ENCODE measurements at places on chromosomes 1 and 21.
A peak's percentile ranks its signal among the peaks of the same experiment; 100 is the strongest.

GRCh38 chr1:101207891-101208290, 28.9 kb upstream of the S1PR1 start:
- no peak for DNase-seq

DNA sequence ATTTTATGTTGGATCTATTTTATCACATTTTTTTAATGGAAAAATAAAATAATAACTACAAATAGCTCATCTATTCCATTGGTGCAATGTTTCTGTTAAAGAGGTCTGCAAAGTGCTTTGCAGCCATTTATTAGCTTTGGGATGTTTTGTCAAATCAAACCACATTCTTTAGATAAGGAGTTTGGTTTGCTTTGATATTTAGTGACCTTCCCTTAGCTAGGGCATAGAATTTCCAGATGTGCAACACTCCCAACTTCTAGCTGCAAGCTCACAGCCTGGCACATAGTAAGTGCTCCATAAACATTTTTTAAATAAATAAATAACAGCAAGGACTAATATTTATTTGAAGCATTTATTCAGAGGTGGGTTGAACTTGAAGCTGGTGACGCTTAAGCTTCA, 80.4 kb upstream of the ARHGAP29 start:
- DNase-seq, result no peak

DNA sequence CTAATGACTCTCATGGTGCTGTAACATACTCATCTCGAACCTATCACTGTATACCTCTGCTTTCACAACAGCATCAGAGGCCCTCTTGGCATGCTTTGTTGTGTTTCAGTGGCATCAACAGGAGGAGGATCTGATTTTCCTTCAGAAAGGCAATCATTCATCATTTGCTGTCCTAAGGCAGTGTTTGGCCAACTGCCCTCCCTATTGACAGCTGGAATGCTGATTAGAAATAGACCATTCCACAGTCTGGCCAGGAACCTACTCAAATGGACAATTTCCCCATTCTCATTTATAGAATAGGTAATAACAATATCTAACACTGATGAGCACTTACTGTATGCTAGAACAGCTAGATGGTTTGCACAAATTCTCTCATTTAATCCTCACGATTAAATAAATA, 310.6 kb upstream of the PTBP2 start:
- no peak for DNase-seq

DNA sequence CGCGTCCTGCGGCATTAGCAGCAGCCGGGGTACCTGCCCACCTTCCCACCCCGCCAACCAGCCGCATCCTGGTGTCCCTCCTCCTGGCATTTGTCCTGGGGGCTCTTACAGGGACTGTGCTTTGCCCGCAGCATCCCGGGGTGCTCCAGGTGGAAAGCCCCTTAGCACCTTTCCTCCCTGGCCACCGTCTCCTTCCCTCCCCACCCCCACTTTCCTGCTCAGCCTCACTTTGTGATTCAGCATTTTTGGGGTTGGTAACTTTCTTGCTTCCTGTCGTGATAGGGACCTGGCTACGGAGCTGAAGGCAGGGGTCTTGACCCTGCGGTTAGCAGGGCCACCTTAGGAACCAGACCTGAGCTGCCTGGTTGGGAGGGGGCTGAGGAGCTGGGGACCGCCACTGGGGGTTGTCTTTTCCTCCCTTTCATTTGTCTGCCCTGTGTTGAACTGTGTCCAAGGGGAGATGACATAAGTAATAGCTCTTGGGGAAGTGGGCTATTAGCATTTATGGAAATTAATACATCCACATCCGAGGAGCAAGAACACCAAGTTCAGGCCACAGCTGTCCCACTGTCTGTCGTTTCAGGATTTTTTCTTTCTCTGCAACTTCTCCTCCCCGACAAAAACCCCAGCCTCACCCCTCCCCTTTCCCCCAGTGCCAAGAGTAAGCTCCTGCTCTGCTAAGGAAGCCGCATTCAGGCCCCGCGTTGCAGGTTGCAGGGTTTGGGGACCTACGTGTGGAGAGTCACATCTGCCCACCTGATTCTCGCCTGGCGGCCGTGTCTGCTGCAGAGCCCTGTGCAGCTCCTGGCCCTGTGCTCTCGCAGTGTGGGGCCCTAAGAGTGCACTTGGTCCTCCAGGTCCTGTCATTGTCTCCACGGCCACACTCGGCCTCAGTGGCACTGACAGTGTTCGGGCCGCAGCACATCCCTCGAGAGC, 1.6 kb upstream of the NPHP4 start:
- DNase-seq, result no peak

DNA sequence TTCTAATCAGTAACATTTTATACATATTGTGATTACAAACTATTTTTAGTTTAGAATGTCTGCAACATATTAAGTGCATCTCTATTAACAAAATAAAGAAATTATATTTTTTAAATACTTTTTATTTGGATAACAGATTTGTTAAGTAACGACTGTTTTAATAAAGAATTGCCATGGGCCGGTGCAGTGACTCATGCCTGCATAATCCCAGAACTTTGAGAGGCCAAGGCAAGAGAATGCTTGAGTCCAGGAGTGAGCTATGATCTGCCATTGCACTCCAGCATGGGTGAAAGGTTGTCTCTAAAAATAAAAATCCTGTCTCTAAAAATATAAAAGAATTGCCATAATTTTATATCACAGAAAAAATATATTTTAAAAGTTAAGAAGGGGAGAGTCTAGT, 4.1 kb downstream of the LRRIQ3 start:
- peak; percentile 12 for DNase-seq

DNA sequence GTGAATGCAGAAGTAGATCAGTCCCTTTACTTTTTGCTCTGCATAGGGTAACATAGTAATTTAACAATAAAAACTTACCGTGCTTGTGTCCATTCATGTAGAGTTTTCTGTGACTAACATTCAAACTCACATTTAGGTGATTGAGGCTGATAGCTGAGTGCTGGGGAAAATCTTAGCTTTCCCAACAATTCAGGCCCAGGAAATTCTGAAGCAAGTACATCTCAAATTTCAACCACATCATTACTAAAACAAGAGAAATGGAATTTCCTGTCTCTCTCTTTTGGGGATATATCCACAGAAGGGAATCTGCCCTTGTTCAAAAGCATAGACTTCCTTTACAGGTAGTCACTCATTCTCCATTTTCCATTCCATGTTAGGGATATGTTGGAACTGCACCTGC, 33.1 kb upstream of the C1orf146 start:
- no peak for DNase-seq

- DNase-seq, result no peak
These were observed 17.7 kb downstream of the ZNF362 start for GRCh38 chr1:33273961-33274371.

GRCh38 chr1:223844787-223845036, 1.0 kb downstream of the TP53BP2 start:
- no peak for DNase-seq

GRCh38 chr1:208497866-208498541, 253.8 kb upstream of the PLXNA2 start:
- DNase-seq, result no peak

- DNase-seq, result no peak
These were observed 59.2 kb upstream of the KCNK2 start for GRCh38 chr1:215023155-215023832.

DNA sequence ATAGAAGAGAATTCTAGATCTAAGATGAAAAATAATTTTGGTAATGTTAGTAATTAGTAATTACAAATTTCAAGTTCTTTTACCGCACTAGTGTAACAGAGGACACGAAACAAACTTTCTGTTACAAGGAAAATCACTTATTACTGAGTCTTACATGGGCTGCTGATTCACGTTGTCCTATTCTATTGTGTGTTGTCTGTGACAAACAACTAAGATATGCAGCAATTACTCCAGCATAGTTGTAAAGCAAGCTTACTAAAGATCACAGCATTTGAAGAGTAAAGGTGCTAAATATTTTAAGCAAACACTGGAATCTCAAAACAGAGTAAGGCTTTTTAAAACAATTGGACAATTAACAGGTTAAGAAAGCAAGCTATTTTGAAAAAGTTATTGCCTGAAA, 502.3 kb downstream of the KCNT2 start:
- no peak for DNase-seq

- no peak for DNase-seq
These were observed 23.4 kb downstream of the CSF1 start for GRCh38 chr1:109933856-109934711.

DNA sequence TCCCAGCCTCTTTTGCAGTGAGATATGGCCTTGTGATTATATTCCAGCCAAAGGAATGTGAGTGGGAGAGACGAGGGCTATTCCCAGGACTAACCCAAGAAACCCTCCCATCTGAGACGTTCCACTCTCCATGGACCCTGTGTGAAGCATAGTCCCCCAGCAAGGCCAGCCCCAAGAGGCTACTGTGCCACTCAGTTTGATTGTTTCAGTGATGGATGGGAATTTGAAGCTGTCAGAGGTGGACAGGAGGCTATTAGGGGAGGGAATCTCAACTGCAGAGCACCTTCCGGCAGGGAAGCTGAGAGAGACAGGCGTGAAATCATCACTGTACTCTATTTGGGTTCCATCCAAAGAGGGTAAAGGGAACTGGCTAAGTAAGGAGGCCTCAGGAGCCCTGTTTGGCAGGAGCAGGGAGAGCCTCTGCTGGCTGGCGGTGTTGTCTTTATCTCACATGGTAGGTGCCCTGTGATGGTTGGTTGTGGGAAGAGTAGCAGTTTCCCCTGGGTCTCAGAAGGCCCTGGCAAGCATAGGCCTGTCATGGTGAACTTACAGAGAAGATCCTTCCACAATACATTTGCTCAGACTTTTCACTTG, 3.4 kb upstream of the TEX35 start:
- DNase-seq, result no peak

- DNase-seq, result no peak
These were observed 418.5 kb downstream of the DPYD start for GRCh38 chr1:97502360-97502759.

DNA sequence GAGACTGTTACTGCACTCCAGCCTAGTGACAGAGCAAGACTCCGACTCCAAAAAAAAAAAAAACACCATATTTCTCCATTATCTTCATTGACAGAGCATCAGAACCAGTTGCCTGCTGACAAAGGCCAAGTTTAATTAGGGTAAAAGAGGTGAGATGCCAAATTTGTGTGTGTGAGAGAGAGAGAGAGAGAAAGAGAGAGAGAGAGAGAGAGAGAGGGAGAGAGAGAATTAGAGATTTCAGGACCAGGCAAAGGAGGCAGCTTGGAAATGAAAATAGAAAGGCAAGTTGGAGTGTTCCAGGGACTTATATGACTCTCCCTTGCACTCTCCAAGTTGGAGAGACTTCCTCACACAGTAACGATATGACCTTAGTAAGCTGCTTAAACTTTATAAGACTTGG, 24.3 kb upstream of the UAP1 start:
- DNase-seq, result no peak

- DNase-seq, result peak; percentile 90
These were observed 504 bp downstream of the H6PD start for GRCh38 chr1:9235096-9235459.

- DNase-seq, result peak; percentile 81
These were observed 130.0 kb upstream of the KCNJ15 start for GRCh38 chr21:38126666-38127303.
